ENCODE measurements at places on chromosomes 11 and 22.

DNA sequence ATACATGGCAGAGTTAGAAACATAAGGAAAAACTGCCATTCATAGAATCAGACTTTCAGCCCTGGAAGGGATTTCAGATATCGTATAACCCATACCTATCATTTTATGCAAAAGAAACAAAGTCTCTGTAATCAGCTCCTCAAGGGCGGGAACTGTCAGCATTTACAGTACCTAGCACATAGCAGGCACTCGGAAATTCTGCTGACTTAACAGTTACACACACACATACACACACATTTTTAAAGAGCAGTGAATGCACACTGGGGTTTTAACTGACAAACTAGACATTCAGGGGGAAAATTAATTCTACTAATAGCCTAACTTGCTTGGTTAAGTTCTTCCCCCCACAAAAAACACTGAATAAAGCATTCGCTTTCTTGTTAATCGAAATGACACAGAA, 8.7 kb downstream of the GNG3 start:
- no peak for DNase-seq

DNA sequence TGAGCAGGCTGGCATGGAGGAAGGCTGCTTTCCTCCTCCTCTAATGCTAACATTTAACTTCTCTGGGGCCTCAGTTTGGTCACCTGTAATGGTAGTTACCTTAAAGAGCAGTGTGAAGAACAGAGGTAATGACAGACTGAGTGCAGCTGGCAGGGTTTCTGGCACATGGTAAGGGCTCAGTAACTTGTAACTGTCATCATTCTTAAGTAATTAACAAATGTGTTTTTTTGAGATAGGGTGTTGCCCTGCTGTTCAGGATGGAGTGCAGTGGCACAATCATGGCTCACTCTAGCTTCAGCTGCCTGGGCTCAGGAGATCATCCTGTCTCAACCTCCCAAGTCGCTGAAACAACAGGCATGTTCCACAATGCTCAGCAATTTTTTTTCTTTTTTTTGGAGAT, 242.0 kb upstream of the SYN3 start:
- DNase-seq: no peak

DNA sequence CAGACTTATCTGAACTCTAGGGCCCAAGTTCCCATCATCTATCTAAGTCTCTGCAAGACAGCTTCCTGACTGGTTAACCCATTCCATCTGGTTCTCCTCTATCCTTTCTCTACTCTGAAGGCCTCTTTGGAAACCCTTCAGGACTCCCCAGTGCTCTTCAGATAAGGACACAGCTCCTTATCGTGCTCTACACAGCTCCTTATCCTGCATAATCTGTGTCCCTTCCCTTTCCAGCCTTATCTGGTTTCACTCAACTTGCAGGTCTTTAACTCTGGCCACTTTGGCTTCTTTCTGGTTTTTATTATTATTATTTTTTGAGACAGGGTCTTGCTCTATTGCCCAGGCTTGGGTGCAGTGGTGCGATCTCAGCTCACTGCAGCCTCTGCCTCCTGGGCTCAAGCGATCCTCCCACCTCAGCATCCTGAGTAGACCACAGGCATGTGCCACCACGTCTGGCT, 10.6 kb downstream of the ENDOD1 start:
- no peak for DNase-seq

- no peak for DNase-seq
Measured at GRCh38 chr11:61149624-61150615, 11.3 kb downstream of the VPS37C start.

DNA sequence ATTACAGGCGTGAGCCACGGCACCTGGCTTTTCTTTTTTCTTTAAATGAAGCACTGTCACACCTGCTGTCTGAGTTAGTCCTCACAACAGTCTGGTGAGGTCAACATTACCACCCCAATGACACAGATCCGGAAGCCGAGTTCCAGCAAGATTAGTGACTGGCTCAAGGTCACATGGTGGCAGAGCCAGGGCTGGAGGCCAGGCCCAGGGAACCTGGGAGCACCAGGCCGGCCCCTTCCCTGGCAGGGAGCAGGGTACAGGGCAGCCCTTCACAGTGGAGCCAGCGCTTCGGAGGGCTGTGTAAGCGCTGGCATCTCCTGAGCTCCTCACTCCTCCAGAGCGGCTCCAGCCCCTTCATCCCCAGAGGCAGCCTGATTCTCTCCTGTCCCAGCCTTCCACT, 118.7 kb downstream of the ST3GAL4 start:
- no peak for DNase-seq

DNA sequence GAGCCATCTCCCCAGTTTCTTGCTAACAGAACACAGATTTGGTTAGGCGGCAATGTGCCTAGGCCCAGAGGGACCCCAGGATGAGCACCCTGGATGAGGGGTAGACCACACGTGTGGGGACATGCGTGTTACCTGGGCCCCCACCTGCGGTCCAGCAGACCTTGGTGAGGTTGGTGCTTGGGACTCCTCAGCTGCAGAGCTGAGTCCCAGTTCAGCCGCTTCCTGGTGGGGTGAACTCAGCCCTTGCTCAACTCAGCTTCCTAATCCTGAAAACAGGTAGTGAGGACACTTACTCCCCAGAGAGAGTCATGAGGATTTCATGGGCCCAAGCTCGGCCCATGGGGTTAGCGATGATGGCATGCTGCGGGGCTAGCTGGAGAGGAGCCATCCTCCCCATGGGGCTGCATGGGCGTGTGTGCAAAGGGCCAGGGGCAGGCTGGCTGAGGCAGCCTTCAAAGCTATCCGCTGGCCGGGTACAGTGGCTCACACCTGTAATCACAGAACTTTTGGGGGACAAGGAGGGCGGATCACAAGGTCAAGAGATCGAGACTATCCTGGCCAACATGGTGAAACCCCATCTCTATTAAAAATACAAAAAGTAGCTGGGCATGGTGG, 46.9 kb upstream of the SHISAL1 start:
- no peak for DNase-seq

- no peak for DNase-seq
Measured at GRCh38 chr11:20158597-20159257, 1.5 kb downstream of the DBX1 start.

DNA sequence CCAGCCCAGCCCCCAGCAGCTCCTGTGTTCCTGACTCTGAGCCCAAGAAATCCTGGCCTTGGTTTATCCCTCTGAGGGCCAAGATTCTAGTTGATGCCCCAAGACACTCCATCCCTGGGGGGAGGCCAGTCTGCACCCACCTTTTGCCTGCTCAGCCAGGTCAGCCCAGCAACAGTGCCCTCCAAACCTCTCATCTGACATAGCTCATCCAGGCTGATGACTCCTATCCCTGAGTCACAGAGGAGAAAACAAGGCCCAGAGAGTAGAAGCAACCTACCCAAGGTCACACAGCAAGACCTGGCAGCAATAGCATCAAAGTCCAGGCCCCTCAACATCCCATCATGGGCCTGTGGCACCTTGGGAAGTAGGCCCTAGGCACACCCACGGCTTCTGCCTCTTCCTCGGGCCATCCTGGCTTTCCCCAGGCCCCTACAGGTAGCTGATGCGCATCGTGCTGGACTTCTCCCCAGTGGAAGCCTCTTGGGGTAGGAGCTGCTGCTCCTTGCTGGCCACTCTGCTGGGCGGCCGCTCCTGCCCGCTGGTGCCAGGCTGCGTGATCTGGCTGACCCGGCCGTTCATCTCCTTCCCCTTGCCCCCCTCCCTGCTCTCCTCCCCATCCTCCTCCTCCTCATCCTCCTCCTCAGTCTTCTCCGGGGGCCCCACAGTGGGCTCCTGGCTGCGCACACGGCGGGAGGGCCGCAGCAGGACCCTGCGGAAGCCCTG, 6.0 kb downstream of the SSTR3 start:
- DNase-seq: no peak

All from stimulated activated CD4-positive, alpha-beta T cell treated with anti-CD3 and anti-CD28 coated beads, Interleukin-1b, Interleukin-23, amount 100 ng/mL, for 24 hours (primary cell).